ENCODE measurements at places on chromosomes 2 and 18.

GRCh38 chr2:101551336-101551888, 76.5 kb upstream of the RFX8 start:
- DNase-seq, result no peak

DNA sequence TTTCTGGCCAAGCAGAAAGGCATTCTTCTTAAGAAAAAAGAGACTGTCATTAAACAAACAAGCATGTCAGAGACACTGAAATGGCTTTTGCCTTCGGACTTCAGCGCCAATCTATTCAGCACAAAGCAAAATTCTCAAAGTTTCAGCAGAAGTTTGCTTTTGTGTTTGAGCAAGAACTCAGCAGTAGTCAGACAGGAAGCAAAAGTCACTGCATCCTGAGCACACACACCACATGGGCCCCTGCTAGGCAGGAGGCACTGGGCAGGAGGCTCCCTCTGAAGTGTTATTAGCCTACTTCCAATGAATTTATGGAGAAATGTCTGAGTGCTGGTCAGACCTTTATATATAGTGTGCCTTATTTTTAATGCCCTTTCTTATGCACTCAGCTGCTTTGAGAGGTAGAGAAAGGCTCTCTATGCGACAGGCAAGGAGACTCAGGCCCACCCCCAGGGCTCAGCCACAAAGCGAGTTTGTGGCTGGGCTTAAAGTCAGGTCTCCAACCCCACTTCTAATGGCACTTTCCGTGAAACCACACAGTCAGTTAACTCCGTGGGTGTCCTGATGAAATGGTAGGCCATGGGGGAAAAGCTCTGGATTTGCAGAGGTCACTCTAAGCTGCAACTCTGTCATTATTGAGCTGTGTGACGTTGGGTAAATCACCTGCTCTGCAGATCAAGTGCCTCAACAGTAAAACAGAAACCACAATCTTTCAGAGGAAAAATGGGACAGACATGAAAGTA, 161.0 kb upstream of the TMEM200C start:
- DNase-seq, result peak; percentile 79

DNA sequence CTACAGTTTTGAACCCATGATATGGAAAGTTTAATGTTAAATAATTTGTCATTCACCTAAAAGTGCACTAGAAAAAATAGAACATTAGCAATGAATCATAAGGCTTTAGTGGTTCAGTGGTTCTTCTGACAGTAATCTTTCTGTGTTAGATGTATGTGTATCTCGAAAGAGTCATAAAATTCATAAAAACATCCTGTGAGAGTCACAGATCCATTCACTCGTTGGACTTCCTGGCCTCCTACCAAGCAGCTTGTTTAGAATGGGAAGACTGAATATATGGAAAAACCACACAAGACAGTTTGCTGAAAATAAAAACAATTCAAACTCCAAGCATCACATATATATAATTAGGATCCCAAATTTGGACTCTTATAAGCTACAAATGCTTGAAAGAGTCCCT, 34.8 kb downstream of the ADNP2 start:
- DNase-seq, result peak; percentile 76

- DNase-seq, result peak; percentile 32
These were observed 176.9 kb upstream of the SESTD1 start for GRCh38 chr2:179441551-179441950.

GRCh38 chr2:168233726-168234406, 13.5 kb downstream of the STK39 start:
- DNase-seq, result no peak
